ENCODE measurements at places on chromosomes 2 and 18. TPM values are rescaled to one million over a fixed set of nuclear protein-coding genes. Genes with fewer than 3 reads are reported as not detected.

Gene IL1R2
- 1.1 TPM for total RNA-seq

Gene CKAP2L
- total RNA-seq: 13.9 TPM

Gene ALPG
- total RNA-seq: 0.42 TPM

Gene ACTG2
- 0.40 TPM for total RNA-seq

Gene PPIL3
- 21.9 TPM for total RNA-seq

Gene IL36A
- not detected for total RNA-seq

Gene NR4A2
- 2.0 TPM for total RNA-seq

Gene SLC11A1
- 0.21 TPM for total RNA-seq

Gene RFTN2
- not detected for total RNA-seq

Gene POMC
- 0.06 TPM for total RNA-seq

Gene DCC
- total RNA-seq: not detected

Gene EML6
- 1.5 TPM for total RNA-seq

Gene PHOSPHO2
- 2.9 TPM for total RNA-seq

Gene STARD6
- total RNA-seq: not detected

Gene TMEM17
- total RNA-seq: 4.3 TPM

Gene CDH7
- not detected for total RNA-seq

Gene HOXD12
- total RNA-seq: not detected

Gene MPP4
- total RNA-seq: 0.24 TPM

Gene MRO
- total RNA-seq: 0.26 TPM

Gene PDE1A
- 0.17 TPM for total RNA-seq

Gene SIX3
- total RNA-seq: 4.1 TPM

Gene MBP
- 15.9 TPM for total RNA-seq

Data from A549 treated with AZD2906 at 1 μM for 4 hours (cell line).